Endodermal cell (in vitro differentiated cells): ENCODE measurements at places on chromosomes 5 and 9. TPM values are rescaled to one million over a fixed set of nuclear protein-coding genes. Genes with fewer than 3 reads are reported as not detected.

GRCh38 chr5:71695595-71695994 is 23.5 kb upstream of the CARTPT start:
- peaks cover 5% of the 10 kb centered on the region for H3K4me1 ChIP-seq
- no peak overlapping the region for H3K4me3 ChIP-seq
- H3K36me3 ChIP-seq = no peaks in the 10 kb centered on the region
- no peak for DNase-seq

FOXD4L4 gene
- 0.18 TPM in 1 of 2 replicates, not detected in the other for total RNA-seq

GRCh38 chr5:181221792-181222629 is 1.1 kb upstream of the TRIM41 start:
- H3K4me1 ChIP-seq = peaks cover 2% of the 10 kb centered on the region
- H3K27me3 ChIP-seq = no peaks in the 10 kb centered on the region

- no peak overlapping the region for H3K27ac ChIP-seq
- no peaks in the 10 kb centered on the region for H3K27me3 ChIP-seq
- no peak overlapping the region for H3K4me3 ChIP-seq
- H3K36me3 ChIP-seq = no peaks in the 10 kb centered on the region
- no peaks in the 10 kb centered on the region for H3K4me1 ChIP-seq
Observed at GRCh38 chr9:135048046-135048757, 39.3 kb upstream of the OLFM1 start.

DNA sequence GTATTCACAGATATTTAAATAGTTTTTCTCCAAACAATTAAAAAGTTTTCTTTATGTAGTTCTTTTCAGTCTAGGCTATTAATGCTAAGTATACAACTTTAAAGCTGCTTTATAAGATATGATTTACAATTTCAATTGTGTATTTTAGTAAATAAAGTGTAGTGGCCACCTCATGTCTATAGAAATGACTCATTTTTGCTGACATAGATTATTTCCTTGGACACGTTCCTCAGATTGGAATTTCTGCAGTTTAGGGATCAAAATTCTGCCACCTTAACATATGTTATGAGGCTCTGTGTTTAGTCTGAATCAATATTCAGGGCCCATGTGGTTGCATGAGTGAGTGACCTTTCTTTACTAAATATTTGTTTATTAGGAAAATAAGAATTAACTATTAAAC is 750.2 kb downstream of the IRX1 start:
- H3K36me3 ChIP-seq = no peaks in the 10 kb centered on the region
- H3K27ac ChIP-seq = no peak overlapping the region
- H3K4me1 ChIP-seq = no peaks in the 10 kb centered on the region
- H3K4me3 ChIP-seq = no peak overlapping the region

DNA sequence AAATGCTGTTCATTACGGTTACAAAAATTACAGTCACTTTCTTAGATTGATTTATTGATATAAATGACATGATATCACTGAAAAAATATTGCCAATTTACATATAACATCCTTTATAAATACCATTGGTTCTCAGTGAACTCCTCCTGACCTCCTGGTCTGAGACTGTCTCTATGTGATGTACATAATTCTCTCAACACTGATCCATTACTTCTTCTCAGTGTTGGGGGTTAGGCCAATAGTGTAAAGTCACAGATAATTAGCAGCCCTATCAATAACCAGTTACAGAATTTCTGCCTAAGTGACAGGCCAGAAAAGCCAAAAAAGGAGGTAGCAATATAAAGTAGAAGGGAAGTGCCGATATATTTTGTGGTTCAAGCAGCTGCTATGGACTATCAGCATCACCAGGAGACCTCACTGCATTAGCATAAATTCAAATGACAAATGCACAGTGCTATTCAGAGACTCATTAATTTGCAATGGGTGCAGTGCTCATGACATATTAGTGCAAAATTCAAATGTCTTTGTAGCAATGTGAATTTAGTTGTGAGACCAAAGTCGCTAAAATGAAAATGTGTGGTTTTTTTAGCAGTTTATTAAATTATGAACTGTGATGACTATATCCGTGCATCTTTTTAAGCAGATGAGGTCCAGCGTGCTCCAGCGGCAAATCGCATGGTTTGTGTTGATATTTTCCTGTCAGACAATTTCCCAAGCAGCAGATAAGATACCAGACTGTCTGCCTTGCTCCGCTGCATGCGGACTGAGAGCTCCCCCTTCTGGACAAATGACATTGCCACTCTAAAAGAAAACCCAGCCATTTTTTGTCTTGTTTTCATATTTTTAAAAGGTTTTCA is 144.6 kb downstream of the CETN3 start:
- no peaks in the 10 kb centered on the region for H3K27me3 ChIP-seq
- DNase-seq = peak; percentile 80
- no peak overlapping the region for H3K4me3 ChIP-seq
- no peaks in the 10 kb centered on the region for H3K36me3 ChIP-seq
- peaks cover 4% of the 10 kb centered on the region for H3K4me1 ChIP-seq

GRCh38 chr9:21395778-21396717 is 10.8 kb upstream of the IFNA2 start:
- peak; percentile 88 for DNase-seq
- H3K27me3 ChIP-seq = peaks cover 61% of the 10 kb centered on the region
- H3K36me3 ChIP-seq = no peaks in the 10 kb centered on the region
- H3K27ac ChIP-seq = no peak overlapping the region
- H3K4me1 ChIP-seq = no peaks in the 10 kb centered on the region

ANKRD34B gene
- total RNA-seq = 0.09 to 0.49 TPM (median 0.42 TPM) in 3 replicates

- H3K27me3 ChIP-seq = peaks cover 7% of the 10 kb centered on the region
- H3K27ac ChIP-seq = no peak overlapping the region
- no peaks in the 10 kb centered on the region for H3K36me3 ChIP-seq
- H3K4me1 ChIP-seq = no peaks in the 10 kb centered on the region
- no peak overlapping the region for H3K4me3 ChIP-seq
- no peak for DNase-seq
Observed at GRCh38 chr5:569358-569867, 42.7 kb upstream of the CEP72 start.

GRCh38 chr9:95273369-95274022 is 44.0 kb downstream of the FANCC start:
- H3K36me3 ChIP-seq = no peaks in the 10 kb centered on the region
- DNase-seq = no peak
- H3K4me1 ChIP-seq = no peaks in the 10 kb centered on the region
- H3K4me3 ChIP-seq = no peak overlapping the region
- H3K27ac ChIP-seq = no peak overlapping the region

FOXD1 gene
- 0.59 and 0.72 TPM in 2 replicates for total RNA-seq

GRCh38 chr5:118303296-118303695 is 685.1 kb downstream of the DTWD2 start:
- H3K4me1 ChIP-seq = no peaks in the 10 kb centered on the region
- no peaks in the 10 kb centered on the region for H3K36me3 ChIP-seq
- H3K27ac ChIP-seq = no peak overlapping the region
- H3K27me3 ChIP-seq = no peaks in the 10 kb centered on the region

DNA sequence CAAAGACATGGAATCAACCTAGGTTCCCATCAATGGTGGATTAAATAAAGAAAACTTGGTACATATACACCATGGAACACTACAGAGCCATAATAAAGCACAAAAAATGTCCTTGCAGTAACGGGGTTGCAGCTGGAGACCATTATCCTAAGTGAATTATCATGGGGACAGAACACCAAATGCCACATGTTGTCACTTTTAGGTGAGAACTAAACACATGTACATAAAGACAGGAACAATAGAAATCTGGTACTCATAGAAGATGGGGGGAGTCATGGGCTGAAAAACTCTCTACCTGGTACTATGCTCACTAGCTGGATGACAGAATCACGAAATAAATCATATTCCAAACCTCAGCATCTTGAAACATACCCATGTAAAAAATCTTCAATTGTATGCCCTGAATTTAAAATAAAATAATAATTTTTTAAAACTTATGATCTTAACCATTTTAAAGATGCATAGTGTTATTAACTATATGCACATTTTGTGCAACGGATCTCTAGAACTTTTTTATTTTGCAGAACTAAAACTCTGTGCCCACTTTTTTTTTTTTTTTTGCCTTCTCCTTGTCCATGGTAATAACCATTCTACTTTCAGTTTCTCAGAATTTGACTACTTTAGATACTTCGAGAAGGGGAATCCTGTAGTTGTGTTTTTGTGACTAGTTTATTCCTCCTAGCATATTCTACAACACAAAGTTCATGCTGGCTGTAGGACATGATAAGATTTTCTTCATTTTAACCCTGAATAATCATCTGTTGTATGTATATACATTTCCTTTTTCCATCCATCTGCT is 1081.6 kb upstream of the ACO1 start:
- no peaks in the 10 kb centered on the region for H3K4me1 ChIP-seq
- no peaks in the 10 kb centered on the region for H3K36me3 ChIP-seq
- no peak overlapping the region for H3K4me3 ChIP-seq
- DNase-seq = no peak
- H3K27me3 ChIP-seq = no peaks in the 10 kb centered on the region
- no peak overlapping the region for H3K27ac ChIP-seq

DNA sequence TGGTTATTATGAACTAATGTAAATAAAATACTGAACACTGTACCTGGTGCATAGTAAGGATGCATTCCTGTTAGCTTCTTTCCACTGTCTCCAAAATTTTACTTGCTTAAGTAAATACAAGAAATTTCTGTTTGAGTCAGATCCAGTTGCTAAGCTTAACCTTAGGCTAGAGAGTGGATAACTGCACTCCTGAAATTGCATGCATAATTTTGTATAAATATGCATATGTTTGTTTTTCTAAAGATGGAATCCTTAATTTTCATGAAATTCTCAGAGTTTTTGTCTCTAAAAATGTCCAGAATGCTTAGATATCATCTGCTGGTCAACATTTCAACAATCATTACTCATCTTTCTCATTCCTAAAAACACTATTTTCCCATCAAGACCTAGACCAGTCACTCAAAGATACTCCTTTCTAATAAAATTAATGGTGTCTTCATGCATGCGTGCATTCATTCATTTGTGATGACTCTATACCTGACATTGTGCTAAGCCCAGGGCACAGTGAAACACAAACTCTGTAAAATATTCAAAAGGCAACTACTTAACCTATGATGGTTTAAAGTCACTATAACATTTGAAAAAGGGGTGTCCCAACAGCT is 284.8 kb downstream of the SEC61B start:
- H3K4me1 ChIP-seq = peaks cover 7% of the 10 kb centered on the region
- no peaks in the 10 kb centered on the region for H3K36me3 ChIP-seq
- H3K27me3 ChIP-seq = no peaks in the 10 kb centered on the region
- H3K27ac ChIP-seq = no peak overlapping the region
- DNase-seq = no peak

LRRC26 gene
- 0.80 TPM in 1 of 3 replicates, not detected in the others for total RNA-seq

DNA sequence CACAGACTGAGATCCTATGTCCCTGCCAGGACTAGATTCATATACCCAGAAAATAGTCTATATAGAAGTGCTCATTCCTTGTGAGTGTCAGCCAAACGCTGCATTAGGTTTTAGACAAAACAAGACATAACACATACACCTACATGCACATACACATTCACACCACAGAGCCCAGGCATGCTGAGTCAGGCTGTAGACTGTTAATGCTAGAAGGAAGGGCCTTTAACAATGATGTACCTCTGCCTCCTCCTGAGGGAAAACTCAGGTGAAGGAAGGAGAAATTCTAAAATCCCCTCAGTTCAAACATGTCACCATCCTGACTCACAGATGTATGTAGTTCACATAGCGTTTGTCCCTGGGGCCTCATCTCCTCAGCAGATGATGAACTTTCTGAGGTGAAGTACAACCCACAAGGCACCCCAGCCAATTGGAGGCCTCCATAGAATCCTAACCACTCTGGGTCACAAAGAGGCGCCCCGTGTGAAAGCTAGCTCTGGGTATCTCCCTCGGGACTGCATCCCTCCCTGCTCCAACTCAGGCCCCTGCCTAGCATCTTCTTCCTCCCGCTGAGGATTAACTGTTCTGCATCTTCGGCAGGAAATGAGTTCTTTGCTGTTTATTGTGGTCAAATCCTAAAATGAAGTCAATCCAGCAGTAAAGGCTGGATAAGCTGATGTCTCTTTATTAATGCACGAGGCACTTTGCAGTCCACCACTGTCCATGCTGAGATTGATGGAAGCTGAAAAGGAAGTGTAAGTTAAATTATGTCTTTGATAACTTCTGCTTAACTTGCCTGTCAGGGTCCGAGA is 40.8 kb upstream of the FSTL4 start:
- H3K4me3 ChIP-seq = no peak overlapping the region
- H3K27me3 ChIP-seq = no peaks in the 10 kb centered on the region
- no peak for DNase-seq
- H3K4me1 ChIP-seq = no peaks in the 10 kb centered on the region
- no peak overlapping the region for H3K27ac ChIP-seq
- no peaks in the 10 kb centered on the region for H3K36me3 ChIP-seq

DNA sequence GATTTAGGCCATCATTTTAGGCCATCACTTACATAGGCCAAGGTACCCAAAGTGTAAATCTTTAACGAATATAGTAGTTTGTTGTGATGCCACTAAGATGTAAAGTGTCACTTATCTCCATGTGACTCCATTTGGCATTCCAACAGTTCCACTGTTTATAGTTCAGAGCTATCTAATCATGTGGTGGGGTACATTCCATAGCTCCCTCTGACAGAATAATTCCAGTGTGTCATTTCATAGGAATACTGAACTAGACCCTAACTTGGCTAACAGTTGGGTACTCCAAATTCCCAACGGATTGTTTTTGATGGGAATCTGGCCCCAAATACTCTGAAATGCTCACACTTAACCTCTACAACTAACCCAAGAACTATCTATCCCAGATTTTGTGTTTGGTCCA is 76.7 kb upstream of the FST start:
- H3K4me1 ChIP-seq = no peaks in the 10 kb centered on the region
- H3K27ac ChIP-seq = no peak overlapping the region
- DNase-seq = no peak
- no peak overlapping the region for H3K4me3 ChIP-seq
- no peaks in the 10 kb centered on the region for H3K36me3 ChIP-seq
- H3K27me3 ChIP-seq = no peaks in the 10 kb centered on the region

DNA sequence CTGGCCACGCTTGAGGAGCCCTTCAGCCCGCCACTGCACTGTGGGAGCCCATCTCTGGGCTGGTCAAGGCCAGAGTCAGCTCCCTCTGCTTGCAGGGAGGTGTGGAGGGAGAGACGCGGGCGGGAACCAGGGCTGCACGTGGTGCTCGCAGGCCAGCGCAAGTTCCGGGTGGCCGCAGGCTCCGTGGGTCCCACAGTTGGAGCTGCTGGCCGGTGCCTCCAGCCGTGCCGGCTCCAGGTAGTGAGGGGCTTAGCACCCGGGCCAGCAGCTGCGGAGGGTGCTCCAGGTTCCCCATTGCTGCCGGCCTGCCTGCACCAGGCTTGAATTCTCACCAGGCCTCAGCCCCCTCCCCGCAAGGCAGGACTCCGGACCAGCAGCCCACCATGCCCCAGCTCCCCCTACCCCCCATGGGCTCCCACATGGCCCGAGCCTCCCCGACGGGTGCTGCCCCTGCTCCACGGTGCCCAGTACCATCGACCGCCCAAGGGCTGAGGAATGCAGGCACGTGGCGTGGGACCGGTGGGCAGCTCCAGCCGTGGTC is 192.8 kb upstream of the IZUMO3 start:
- no peaks in the 10 kb centered on the region for H3K27me3 ChIP-seq
- H3K27ac ChIP-seq = no peak overlapping the region
- no peak for DNase-seq

GRCh38 chr5:98299435-98299834 is 474.0 kb upstream of the RGMB start:
- no peaks in the 10 kb centered on the region for H3K27me3 ChIP-seq
- DNase-seq = no peak
- H3K36me3 ChIP-seq = peaks cover 40% of the 10 kb centered on the region
- no peak overlapping the region for H3K4me3 ChIP-seq
- H3K27ac ChIP-seq = no peak overlapping the region

- H3K4me3 ChIP-seq = no peak overlapping the region
- H3K36me3 ChIP-seq = no peaks in the 10 kb centered on the region
- H3K27me3 ChIP-seq = no peaks in the 10 kb centered on the region
- H3K27ac ChIP-seq = no peak overlapping the region
Observed at GRCh38 chr5:158642879-158643278, 456.8 kb downstream of the EBF1 start.

CARD6 gene
- 0.13 to 0.27 TPM in 2 of 3 replicates, not detected in the other for total RNA-seq
